ENCODE measurements at places on chromosomes 1 and 21.
A peak's percentile ranks its signal among the peaks of the same experiment; 100 is the strongest.

- DNase-seq: no peak
Observed at GRCh38 chr1:192959657-192960186, 99.4 kb downstream of the UCHL5 start.

- no peak for DNase-seq
Observed at GRCh38 chr1:59110271-59110670, 186.6 kb upstream of the FGGY start.

GRCh38 chr1:221085701-221086375 lies 206.6 kb downstream of the HLX start:
- no peak for DNase-seq

DNA sequence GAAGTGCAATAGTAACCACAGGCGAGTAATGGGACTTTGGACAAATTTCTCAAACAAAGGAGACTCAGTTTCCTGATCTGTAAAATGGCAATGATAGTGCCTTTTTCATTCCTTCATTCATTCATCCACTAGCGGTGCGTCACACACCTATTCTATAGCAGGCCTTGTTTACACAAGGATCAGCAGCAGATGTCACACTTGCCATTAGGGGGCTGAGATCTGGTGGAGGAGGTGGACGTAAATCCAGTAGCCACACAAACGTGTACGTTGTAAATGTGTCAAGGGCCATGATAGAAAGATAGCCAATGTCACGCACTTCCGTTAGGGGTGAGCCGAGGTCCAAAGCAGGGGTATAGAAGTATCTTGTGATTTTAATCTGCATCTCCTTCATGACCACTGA lies 34.2 kb downstream of the SERINC2 start:
- DNase-seq: no peak

DNA sequence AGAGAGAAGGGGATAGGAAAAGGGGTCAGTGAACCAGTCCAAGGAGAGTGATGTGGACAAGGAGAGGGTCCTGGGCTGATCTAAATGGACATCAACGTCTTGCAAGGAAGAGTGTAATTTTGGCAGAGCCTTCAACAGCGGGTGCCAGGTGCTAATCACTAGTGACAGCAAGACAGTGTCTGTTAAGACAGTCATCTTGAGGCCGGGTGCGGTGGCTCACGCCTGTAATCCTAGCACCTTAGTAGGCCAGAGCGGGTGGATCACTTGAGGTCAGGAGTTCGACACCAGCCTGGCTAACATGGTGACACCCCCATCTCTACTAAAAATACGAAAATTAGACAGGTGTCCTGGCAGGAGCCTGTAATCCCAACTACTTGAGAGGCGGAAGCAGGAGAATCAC lies 12.2 kb upstream of the PADI6 start:
- DNase-seq: no peak

- no peak for DNase-seq
Observed at GRCh38 chr21:30168086-30168485, 1.5 kb upstream of the CLDN17 start.

GRCh38 chr1:53413175-53414001 lies 45.8 kb upstream of the DMRTB1 start:
- DNase-seq: peak; percentile 28

GRCh38 chr1:32798191-32798590 lies 19.0 kb downstream of the YARS1 start:
- DNase-seq: no peak

DNA sequence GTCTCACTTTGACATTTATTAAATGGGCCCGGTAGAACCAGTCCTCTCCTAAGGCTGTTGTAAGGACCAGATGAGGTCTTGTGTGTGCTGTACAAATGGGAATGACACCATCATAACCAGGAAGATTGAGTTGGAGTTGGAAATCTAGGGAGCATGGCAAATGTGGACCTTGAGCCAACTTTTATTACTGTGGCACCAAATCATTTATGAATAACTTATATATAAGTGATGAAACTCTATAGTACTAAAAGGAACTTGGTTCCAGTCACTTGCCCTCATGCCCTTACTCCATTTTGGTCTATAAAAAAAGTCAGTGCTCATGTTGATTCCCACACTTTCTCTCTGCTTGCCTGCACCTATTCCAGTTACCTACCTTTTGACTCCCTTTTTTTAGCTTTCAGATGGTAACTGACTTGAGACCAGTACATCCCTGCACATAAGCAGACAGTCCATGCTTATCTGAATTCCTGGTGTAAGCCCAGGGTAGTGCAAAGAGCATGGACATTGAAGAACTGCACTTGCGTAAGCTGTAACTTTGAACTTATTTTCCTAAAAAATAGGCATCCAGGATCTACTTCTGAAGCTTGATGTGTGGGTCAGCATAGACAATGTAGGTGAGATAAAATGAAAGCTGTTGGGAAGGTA lies 210.6 kb downstream of the PBX1 start:
- no peak for DNase-seq

Measured in stimulated activated CD8-positive, alpha-beta memory T cell treated with anti-CD3 and anti-CD28 coated beads, Interleukin-4, amount 100 ng/mL, for 1 hour (primary cell).